Activated naive CD8-positive, alpha-beta T cell treated with anti-CD3 and anti-CD28 coated beads, Interleukin-2, amount 10 ng/mL, durations not matched to agents 7 days and 5 days (primary cell): ENCODE measurements at places on chromosomes 6 and 20. TPM values are rescaled to one million over a fixed set of nuclear protein-coding genes. Genes with fewer than 3 reads are reported as not detected.

The GLP1R gene
- total RNA-seq, result not detected

The LHFPL5 gene
- total RNA-seq, result not detected

The SEL1L2 gene
- total RNA-seq, result not detected

The MMP24OS gene
- total RNA-seq, result 70.1 TPM

The STX11 gene
- 11.1 TPM for total RNA-seq

The LTB gene
- total RNA-seq, result 431 TPM

The BHLHE23 gene
- not detected for total RNA-seq

The PREX1 gene
- total RNA-seq, result 142 TPM

The VSX1 gene
- total RNA-seq, result not detected

The PBOV1 gene
- not detected for total RNA-seq

The TINAG gene
- not detected for total RNA-seq
